ENCODE measurements at places on chromosomes 5 and 9. TPM values are rescaled to one million over a fixed set of nuclear protein-coding genes. Genes with fewer than 3 reads are reported as not detected.
A peak's percentile ranks its signal among the peaks of the same experiment; 100 is the strongest.

GRCh38 chr5:65721720-65722574 lies at the start of the genes NLN and SGTB:
Gene NLN, plus strand, starts transcription at chr5:65722205. Its CDS starts 169 bp downstream, at chr5:65722374.
Gene SGTB, minus strand, starts transcription at chr5:65722109. Its CDS starts 1,302 bp downstream, at chr5:65720807.
- DNase-seq: peak; percentile 89

- peak; percentile 78 for DNase-seq
These were observed 577 bp downstream of the RNF145 start for GRCh38 chr5:159208514-159209437.

- no peak for DNase-seq
These were observed 1.1 kb upstream of the STK10 start for GRCh38 chr5:172188893-172189692.

DNA sequence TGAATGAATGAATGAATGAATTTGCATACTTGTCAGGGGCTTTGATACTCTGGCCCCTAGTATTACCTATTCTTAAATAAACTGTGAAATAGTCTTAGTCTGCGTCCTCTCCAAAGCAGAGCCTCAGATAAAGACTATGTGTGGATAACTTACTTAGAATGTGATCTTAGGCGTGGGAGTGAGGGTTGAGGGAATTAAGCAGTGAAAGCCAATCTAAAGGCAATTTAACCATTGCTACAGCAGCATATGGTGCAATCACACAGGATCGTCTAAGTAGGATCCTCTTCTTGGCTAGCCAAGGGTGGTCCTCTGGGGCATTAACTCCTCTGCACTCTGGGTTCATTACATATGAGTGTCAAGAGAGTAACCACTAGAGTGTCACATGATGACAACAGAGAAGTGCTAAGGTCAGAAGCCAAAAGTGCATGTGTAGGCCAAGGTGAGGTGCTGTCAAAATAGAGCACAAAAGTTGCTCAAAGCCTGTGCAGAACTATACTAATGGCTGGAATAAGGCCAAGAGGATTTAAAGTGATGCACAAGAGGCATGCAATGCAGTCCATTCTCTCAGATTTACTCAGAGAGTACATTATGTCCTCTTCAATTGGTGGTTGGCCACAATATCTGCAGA lies 274.4 kb upstream of the SEMA6A start:
- no peak for DNase-seq

Gene SPINK1
- not detected for total RNA-seq

- DNase-seq: no peak
These were observed 43.0 kb upstream of the HSD17B4 start for GRCh38 chr5:119409235-119409815.

All from right cardiac atrium (tissue), 5 donors.